ENCODE measurements at places on chromosomes 16 and 17.

GRCh38 chr16:4263504-4264436 lies 9.1 kb downstream of the TFAP4 start:
- no peak for DNase-seq

DNA sequence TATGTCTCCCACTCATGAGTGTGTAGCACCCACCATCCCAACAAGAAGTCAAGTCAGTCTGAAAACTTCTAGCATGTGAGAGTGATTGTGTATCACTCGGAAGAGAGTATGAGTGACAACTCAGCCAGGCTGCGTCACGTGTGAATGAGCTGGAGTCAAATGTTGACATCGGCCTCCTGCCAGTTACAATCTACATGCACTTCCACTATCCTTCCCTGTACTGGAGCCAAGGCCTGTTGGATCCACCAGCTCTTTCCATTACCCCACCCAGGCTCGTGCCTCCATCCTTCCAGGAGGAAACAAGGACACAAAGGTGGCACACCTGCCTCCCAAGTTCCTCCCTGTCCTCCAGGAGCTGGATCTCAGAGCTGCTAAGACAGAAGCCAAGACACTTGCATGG lies 64.5 kb downstream of the ASIC2 start:
- DNase-seq: no peak

DNA sequence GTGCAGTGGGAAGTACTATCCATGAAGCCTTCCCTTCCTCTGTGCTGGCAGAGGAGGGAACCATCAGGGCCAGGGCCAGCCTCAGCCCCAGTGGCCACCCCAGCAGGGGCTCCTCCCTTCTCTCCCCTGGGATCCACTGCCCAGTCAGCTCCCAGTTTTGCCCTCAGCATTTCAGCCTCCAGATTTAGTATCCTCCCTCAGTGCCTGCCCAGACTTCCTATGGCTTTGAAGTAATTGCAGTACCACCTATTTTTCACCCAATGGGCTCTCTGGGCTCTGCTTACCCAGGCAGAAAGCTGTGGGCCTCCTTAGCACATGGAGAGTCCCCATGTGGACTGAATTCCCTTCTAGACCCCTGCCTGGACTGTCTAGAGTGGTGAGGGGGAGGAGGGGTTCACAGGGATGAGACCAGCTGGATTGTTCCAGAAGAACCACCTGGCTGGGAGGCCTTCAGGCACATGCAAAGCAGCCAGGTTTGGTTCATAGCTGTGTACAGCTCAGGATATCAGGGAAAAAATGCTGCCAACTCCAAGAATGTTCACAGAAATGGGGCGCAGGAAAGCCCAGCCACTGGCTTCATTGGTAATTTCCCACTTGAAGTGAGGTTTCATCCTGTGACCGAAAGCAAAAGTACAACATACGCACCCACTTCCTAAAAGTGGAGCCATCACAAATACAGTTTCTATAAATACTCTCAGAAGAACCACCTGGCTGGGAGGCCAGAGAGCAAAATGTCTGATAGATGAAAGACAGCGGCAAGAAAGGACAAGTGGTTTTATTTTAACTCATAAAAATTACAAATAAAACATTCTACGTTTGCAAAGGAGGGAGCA lies 15.2 kb upstream of the HERPUD1 start:
- no peak for DNase-seq

- no peak for DNase-seq
Observed at GRCh38 chr17:55312852-55313251, 48.1 kb downstream of the HLF start.

DNA sequence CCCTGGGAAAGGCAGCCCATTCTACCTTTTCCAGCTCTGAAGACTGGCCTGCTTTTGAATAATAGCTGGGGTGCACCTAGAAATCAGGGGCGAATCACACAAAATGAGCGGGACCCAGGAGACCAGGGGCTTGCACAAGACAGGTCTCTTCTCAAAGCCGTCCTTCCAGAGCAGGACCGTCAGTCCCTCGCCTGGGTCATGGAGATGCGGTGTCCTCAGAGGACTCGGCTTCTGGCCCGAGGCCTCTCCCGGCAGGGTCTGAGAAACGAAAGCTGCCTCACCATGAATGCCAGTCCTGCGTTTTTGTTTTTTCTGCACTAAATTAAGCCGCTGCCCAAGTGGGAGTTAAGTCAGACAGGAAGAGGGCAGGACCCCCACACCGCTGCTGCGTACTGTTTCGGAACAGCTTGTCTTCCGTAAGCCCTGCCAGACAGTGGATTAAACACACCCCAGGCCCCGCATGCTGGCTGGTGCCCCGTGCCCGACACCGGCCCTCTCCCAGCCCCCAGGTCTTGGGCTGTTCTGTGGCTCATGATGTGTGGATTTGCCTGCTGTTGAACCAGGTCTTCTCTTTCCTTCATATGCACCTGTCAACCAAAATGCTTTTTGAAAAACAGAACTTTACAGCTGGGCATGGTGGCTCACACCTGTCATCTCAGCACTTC lies 142.1 kb upstream of the RPH3AL start:
- DNase-seq: no peak

DNA sequence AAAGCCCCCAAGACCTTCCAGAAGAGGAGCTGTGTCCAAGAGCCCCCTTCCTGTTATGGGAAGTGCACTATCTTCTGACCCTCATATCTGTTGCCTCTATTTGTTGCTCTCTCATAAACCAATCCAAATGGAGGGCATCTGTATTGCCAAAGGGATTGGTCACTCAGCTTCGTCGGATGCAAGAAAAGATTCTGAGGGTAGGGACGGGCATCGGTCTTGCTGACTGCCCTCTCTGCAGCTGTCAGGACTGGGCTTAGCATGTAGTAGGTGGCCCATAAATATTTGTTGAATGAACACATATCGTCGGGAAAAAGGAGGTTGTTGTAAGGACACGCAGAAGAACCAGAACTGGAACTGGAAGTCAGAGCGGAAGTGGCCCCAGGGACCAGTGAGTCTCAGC lies 44.1 kb downstream of the CCDC42 start:
- DNase-seq: no peak

- DNase-seq: no peak
Observed at GRCh38 chr17:64008830-64009229, 10.7 kb downstream of the PRR29 start.

DNA sequence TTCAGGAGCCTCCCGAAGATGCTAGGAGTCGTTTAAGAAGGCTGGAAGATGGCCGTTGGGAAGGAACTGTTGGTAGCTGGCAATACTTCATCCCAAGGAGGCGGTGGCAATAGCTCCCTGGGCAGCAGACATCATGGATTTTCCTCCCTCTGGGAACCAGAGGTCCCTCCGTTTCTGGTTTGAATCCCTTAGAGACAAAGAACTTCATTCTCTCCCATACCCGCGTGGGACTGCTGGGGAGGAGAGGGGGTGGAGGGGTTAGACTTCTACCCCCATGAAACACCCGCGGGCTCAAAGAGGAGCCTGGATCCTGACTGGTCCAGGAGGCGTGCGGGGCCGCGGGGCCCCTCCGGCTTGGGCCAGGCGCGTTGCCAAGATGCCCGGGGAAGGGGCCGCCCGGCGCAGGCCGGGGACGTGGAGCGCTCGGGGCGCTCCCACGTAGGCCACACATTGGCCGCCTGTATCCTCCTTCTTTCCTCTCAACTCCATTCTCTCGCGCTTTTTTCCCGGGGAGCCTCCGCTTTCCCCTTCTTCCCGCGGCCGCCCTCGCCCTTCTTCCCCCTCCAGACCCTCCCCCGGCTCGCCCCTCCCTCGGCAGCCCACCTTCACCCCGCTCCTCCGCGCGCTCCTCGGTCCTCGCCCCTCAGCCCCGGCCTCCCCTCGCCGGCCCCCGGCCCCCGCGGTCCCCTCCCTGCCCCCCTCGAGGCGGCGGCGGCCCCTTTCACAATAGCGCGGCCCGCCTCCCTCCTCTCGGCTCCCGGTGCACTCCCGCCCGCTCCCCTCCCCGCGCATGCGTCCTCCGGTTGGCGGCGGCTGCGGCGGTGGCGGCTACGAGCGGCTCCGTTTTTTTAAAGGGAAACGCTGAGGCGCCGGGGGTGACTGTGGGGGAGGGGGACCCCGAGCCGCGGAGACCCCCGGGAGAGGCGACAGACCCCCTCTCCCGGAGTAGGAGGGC lies at the start of gene MSL1:
MSL1 (plus strand) TSS at position 791 of the 955 bp plus-strand sequence. CDS start 642 bp downstream, outside the sequence.
- peak; percentile 78 for DNase-seq

GRCh38 chr16:16863672-16864071 lies 484.7 kb downstream of the NPIPA7 start:
- no peak for DNase-seq

DNA sequence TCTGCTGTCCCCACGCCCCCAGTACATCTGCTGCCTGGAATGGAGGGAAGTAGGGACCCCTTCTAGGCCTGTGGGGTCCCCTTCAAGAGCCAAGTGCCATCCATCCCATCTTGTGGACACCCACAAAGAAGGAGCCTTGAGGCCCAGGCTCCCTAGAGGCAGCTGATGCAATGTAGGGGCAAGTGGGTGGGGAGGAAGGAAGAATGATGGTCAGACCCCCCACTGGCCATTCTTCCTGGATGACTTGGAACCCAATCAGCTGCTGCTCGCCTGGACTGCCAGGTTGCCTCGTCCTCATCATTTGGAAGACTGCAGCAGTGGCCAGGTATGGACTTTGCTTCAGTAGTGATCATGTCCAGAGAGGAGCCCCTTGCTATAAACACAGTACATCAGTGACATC lies 48.9 kb downstream of the SMPD3 start:
- no peak for DNase-seq

GRCh38 chr16:88948781-88949490 lies 28.1 kb downstream of the CBFA2T3 start:
- DNase-seq: no peak

GRCh38 chr17:55301521-55302406 lies 37.0 kb downstream of the HLF start:
- no peak for DNase-seq

- DNase-seq: no peak
Observed at GRCh38 chr16:77820340-77820739, 32.0 kb downstream of the VAT1L start.

DNA sequence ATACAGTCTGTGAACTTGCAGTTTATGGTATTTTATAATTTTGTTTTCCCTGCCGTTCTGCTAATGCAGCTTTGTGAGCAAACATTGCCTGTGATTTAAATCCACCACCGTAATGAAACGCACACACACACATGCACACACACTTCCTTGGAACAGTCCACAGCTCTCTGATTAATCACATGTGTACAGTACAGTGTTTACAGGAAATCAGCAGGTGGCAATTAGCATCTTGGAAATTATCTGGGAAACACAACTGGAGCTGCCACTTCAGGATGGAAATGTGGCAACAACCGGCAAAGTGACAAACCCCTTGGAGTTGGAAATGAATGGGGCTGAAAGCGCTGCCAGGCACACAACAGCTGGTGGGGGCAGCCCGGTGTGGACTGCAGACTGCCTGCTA lies 12.9 kb upstream of the ZKSCAN2 start:
- no peak for DNase-seq

DNA sequence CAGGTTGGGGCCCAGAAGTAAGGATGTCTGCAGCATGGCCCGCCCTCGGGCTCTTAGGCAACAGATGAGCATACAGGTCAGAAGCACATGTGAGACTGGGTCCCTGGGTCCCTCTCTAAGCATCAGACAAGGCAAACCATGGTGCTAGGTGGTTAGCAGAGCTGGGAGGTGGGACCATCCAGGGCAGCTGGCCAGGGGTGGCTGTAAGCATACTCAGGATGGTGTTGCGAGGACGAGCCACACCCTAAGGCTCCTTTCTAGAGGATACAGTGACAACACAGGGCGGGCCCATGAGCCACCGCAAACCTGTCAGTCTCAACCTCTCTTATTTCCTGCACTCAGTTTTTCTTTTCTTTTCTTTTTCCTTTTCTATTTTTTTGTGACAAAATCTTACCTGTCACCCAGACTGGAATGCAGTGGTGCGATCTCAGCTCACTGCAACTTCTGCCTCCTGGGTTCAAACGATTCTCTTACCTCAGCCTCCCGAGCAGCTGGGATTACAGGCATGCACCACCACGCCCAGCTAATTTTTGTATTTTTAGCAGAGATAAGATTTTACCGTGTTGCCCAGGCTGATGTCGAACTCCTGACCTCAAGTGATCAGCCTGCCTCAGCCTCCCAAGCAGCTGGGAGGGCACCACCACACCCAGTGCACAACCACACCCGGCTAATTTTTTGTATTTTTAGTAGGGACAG lies 3.6 kb downstream of the FA2H start:
- no peak for DNase-seq

GRCh38 chr17:8391711-8392110 lies 5.9 kb downstream of the RNF222 start:
- DNase-seq: no peak

DNA sequence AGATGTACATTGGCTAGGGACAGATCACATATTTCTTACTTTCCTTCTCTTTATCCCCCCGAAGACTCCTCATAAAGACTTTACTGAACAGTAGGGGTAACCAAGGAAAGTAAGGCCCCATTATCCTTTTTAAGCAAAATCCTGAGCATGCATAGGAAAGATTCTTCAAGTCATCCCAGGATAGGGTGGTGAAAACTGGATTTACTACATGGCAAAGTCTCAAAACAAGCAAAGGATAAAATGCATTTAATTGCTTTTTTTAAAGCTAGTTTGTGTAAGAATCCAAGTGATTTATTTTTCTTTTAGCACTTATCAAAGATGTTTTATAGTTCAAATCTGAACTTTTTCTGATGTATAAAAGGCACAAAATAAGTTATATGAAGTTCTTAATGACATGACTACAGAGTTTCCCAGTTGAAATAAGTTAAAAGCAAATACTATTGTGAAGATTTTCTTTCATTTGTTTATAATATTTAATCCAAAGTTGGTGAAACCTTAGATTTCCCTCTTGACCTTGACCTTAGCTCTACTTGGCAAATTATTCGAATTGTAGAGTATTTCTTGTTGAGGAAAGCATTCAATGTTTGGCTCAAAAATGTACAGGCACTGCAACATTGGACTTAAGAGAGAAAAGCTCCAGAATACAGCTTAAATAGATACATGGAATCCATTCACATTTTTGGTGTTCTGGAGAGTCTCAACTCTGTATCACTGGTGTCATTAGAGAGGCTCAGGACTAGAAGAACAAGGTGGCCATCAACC lies 104.3 kb downstream of the ABCA8 start:
- DNase-seq: no peak
